ENCODE measurements at places on chromosomes 5 and 9.
A peak's percentile ranks its signal among the peaks of the same experiment; 100 is the strongest.

DNA sequence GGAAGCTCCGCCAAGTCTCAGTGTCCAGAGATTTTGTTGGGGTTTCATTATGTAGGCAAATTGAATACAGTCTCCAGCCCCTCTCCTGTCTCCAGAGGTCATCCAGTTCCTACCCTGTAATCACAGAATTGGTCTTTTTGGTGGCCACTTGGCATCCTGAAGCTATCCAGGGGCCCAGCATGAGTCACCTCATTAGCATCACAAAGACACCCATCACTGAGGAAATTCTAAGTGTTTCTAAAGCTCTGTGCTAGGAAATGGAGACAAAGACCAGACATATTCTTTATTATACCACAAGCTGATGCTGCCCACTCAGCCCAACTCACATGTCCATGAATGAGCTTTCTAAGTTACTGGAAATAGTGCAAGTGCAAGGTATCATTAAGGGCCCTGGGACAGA, 229.9 kb downstream of the DOCK8 start:
- no peak for DNase-seq

DNA sequence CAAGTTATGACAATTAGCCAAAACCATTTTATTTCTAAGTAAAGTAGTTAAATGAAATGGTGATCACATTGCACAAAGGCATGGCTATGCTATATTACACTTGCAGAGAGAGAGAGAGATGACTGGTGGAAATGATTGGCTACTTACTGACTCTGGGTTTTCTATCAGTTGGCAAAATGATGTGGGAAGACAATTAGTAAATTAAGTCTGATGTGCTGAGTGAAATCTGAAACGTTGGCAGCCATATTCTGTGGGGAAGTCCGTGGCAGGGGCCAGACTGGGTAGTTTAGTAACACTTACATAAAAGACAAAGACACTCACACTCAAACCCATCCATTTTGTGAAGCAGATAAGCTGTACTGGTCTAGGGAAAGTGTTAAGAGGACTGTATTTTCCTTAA, 61.6 kb downstream of the ANXA1 start:
- no peak for DNase-seq

DNA sequence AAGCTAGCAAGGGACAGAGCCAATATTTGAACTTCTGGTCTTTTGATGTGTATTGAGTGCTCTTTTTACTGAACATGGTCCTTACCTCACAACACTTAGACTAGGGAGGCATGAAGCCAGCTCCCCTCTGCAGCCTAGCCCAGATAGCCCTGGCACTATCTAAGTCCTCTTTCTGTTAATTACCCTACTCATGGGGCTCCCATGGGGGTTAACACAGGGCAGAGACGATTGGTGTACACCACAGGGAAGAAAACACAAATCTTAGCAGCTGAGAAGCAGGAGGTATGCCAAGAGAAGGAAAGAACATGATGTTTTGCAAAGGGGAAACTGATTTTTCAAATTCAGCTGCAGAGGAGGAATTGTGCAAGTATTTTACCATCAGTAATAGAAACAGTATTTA, 383.8 kb downstream of the TMEM232 start:
- no peak for DNase-seq

GRCh38 chr5:42992088-42992879, 47.8 kb downstream of the ANXA2R start:
- no peak for DNase-seq

DNA sequence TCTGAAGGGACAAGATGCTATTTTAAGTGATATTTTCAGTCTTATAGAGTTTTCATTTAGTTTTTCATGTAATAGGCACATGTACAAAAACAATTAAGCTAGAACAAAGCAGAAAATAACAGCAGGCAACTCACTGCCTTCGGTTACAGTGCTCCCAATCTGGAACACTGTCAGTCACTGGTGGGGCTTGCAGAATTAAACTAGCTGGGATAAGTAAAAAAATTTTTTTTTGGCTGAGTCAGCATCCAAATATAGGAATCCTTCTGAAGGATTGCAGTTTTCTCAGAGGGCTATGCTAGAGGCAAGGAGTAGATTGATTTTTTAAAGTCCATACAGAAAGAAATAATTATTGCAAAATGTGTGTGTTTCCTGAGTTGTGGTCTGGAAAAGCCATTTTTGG, 250.2 kb upstream of the RFX3 start:
- DNase-seq: no peak

GRCh38 chr5:130689831-130690230, 475.2 kb downstream of the HINT1 start:
- DNase-seq: no peak

DNA sequence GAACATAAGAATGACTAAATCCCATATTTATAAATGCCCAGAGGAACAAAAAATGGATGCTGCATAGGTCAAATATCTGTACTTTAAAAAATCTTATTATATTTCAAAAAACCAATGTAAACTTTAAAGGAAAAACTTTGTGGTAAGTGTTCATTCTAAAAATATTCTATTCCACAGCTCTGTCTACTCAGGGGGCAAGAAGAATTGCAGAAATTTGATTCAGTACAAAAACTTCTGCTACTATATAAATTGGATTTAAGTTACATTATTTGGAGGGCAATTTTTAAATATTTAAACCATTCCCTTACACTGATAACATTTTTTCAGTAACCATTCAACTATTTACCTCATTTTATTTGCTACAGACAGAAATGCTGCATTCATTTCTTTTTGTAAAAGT, 32.1 kb downstream of the NFIB start:
- no peak for DNase-seq

GRCh38 chr5:173328844-173329490, 753 bp upstream of the STC2 start:
- no peak for DNase-seq

- no peak for DNase-seq
Observed at GRCh38 chr5:164336276-164336675, 830.9 kb downstream of the MAT2B start.

GRCh38 chr9:124216474-124217176, 41.1 kb upstream of the NEK6 start:
- DNase-seq: no peak

GRCh38 chr9:32580631-32581300, 7.8 kb upstream of the NDUFB6 start:
- DNase-seq: no peak

GRCh38 chr5:131096774-131097710, 68.0 kb downstream of the HINT1 start:
- no peak for DNase-seq

DNA sequence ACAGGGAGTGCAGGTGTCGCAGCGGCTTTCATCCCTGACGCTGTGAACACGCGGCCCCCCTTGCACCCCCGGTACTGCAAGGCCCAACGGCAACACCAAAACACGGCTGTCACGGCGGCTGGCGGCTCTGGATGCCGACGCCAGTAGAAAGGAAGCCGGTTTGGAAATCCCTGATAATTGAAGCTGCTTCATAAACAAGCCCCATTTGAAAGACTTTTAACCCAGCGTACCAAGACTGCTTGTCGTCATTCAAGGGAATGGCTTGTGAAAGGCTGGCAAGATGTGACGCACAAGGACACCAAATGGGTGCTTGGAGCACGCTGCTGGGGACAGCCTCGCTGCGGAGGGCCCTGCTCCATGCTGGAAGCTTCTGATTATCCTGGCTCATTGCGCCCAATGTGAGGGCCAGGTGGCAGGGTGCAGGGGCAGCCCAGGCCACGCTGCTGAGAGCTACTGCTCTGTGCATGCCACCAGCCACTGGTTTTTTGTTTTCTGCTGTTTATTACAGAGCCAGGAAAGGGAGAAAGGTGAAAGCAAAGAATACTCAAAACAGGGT, 63.1 kb downstream of the GTF3C4 start:
- no peak for DNase-seq

- DNase-seq: no peak
Observed at GRCh38 chr5:177130211-177131018, 3.2 kb upstream of the NSD1 start.

DNA sequence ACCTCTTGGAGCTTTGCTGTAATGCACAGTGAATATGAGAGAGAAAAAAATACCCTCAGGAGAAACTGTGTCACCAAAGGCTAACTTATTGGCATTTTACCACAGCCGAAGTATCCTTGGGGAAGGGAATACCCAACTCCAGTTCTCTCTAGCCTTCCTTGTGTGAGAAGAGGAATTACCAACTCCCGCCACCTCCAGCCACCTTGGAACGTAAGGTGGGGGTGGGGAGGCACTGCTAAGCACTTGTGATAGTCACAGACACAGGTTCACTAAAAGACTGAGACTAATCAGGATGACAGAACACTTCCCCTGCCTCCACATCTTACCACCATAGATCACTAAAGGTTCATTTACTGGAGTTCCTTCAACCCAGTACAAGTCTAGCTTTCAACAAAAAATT, 102.0 kb upstream of the ADAMTS19 start:
- DNase-seq: no peak

- DNase-seq: peak; percentile 42
Observed at GRCh38 chr5:153096381-153096780, 394.1 kb upstream of the GRIA1 start.

DNA sequence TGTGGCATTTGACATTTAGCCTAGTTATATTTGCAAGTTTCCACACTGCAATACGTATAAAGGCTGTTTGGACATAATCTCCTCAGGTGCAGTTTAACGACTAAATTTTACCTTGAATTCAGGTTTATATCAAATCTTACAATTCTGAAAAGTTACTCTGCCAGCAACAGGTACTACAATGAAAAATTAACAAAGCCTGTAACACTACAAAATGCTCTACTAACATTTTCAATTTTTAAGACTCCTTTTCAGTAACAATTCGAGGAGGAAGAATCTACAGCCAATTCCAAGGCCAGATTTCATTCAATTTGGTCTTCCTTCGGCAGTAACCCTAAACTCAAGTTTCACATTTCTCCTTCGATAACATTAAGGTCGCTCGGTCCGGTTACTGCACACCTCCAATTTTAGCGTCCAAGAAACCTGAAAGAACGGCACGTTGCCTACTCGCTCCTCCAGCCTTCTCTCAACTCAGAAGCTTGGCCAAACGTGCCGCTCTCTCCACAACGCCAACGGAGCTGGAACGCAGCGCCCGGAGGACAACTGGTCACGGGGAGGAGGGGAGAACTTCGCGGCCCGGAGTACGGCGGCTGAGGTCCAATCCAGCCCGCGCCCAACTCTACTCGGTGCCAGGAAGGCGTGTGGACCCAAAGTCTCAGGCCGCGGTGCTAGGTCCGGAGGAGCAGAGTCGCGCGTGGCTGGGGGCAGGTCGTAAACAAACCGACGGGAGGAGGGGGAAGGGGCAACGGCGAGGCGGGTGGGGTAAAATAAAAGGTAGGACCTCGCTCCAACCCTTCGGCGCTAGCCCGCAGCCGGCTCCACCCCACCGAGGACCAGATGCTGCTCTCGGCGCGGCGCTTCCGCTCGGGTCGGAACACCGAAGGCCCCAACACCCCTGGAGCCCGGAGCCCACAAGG, 681 bp downstream of the FNIP1 start:
- peak; percentile 36 for DNase-seq
